ENCODE measurements at places on chromosomes 12 and 14.

GRCh38 chr14:34258318-34258717 lies 203.7 kb downstream of the SPTSSA start:
- DNase-seq, result no peak

GRCh38 chr12:54160089-54160488 lies 28.7 kb downstream of the SMUG1 start:
- no peak for DNase-seq

GRCh38 chr14:72738161-72738611 lies 155.7 kb downstream of the DPF3 start:
- no peak for DNase-seq

DNA sequence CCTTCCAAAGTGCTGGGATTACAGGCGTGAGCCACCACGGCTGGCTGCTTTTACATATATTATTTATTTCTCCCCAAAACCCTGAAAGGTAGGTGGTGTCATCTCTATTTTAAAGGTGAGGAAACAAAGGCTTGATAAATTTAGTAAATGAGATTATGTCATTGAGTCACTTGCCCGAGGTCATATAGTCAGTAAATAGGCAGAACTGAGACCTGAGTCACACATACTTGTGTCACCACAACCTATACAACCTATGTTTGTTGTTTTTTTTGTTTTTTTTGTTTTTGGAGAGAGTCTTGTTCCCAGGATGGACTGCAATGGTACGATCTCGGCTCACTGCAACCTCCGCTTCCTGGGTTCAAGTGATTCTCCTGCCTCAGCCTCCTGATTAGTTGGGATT lies 12.8 kb downstream of the TSFM start:
- no peak for DNase-seq

DNA sequence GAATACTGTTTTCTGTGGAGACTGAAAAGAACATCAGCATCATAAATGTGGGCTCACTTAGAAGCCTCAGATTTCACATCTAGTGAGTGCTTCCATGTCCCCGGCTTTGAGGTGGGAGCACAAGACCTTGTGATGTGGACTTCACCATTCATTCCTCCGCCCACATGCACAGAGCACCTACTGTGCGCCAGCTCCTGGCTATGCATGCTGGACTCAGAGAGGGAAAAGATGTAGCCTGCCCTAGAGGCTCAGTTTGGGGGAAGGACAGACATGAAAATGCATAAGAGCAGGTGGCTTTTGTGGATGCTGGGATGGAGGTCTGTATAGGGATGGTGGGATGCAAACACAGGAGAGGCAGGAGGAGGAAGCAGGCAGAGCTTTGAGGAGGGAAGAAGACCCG lies 65.0 kb downstream of the SERPINA3 start:
- DNase-seq, result no peak

DNA sequence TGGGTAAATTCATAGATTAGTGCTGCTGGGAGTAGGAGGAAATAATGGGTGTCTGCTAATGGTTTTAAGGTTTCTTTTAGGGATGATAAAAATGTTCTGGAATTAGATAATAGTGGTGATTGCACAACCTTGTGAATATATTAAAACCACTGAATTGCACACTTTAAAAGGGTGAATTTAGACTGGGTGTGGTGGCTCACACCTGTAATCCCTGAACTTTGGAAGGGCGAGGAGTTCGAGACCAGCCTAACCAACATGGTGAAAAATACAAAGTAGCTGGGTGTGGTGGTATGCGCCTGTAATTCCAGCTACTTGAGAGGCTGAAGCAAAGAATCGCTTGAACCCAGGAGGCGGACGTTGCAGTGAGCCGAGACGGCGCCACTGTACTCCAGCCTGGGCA lies 1.3 kb downstream of the RAD52 start:
- DNase-seq, result no peak

DNA sequence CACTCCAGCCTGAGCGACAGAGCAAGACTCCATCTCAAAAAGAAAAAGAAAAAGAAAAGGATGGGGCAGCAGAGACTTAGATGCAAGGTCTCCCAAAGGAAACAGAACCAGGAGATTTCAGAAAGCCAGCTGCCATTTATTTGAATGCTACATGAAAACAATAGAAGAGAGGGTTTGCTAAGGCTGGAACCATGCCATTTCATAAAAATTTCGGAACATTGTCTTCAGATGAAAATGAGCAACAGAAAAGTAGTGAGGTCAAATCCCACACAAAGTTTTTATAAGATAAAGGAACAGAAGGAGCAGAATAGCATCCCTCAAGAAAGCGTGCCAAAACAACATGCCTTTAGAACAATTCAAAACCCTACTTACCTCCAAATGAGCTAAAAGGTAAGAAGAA lies 175.3 kb downstream of the ETV6 start:
- no peak for DNase-seq

Measured in thoracic aorta (tissue), 2 donors.